T47D (cell line): ENCODE measurements at places on chromosomes 12 and 14.

GRCh38 chr12:45670346-45671065 is 59.0 kb upstream of the ARID2 start:
- DNase-seq: no peak

GRCh38 chr12:97597031-97597751 is 134.6 kb downstream of the RMST start:
- DNase-seq: no peak

DNA sequence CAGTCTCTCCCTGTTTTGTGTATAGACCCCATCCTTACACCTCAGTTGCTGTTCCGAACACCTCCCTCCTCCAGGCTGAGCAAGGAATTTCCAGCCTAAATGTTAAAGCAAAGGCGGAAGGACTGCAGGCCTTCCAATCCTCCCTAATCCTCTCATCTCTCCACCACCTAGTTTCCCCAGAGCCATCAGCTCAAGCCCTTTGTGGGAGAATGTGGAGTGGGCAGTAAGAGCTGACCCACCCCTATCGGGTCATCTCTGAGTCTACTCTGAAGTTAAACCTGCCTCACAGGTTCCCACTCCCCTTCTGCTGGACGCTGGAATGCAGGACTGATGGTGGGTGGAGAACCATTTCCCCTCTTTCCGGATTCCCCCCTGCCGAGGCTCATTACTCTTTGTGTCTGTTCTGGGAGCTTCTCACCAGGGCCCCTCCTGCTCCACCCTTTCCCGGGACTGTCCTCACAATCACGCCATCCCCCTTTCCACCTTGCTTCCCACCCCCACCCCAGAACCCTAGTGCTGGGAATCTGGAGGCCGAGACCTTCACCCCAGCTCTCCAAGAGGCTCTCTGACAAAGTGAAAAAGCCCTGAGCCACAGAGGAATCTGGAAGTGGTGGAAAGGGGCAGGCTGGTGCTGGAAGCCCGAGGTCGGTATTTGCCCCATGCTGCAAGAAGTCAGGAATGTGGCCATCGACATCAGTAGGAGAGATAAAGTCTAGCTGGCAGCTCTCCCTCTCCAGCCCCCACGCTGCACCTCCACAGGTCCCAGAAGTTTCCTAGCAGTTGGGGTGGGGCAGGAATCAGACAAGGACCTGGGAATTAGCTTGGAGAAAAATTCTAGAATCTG is 3.3 kb upstream of the KRT18 start:
- peak; percentile 96 for DNase-seq

DNA sequence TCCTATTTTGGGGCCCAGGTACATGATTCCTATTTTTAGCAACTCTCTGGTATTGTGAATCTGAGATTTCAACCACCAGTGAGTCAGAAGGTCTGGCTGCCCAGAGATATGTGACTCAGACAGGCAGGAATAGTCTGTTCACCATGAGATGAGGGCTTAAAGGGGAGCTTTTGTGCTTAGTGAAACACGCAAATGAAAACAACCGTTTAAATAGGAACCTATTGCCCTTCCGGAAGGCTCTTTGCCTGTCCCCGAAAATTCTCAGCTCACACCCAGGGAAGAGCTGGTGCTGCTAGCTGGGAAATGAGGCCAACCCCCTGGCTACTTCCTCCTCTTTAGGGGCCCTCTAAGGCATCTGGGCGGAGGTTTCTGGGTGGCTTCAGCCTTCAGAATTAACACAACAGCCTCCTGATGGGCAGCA is 283.6 kb downstream of the CACNA1C start:
- no peak for DNase-seq

GRCh38 chr12:8033153-8034044 is 883 bp downstream of the FOXJ2 start:
- peak; percentile 3 for DNase-seq

DNA sequence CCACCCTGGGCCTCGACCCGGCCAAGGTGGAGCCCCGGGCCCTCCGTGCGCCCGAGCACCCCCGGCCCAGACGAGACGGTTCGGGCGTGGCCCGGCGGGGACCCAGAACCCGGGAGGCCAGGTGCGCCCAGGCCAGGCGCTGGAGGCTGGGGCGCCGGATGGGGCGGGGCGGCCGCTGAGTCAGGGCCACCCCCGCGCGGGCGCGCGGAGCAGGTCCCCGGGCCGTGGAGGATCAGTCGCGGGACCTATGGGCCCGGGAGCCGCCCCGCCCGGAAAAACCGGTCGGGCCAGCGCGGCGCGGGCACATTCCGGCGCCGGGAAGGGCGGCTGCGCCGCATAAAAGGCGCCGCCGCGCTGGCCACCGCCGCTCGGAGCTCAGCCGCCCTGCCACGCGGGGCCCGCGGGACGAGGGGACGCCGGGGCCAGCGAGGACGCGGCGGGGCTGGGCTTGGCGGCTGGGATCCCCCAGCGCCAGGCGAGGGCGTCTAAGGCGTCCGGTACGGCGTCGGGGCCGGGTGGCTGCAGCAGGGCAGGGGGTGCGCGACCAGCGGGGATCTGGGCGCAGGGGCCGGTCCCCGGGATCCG is 21.5 kb upstream of the KIF26A start:
- peak; percentile 93 for DNase-seq

DNA sequence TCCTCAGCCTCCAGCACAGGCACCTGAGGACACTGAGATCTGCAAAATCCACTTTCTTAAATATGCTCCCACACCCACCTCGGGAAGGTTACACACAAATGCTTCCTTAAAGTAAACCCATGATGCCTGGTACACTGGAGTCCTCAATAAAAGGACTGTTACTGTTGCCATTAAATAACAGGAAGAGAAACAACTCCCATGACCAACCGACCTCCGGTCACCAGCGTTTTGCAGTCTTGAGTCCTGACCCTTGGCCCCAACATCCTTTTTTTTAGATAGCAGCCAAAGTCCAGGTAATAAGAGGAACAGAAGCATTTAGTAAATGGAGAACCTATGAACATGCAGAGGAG is 42.4 kb downstream of the ITPK1 start:
- no peak for DNase-seq

GRCh38 chr14:32826404-32827082 is 112.1 kb upstream of the NPAS3 start:
- no peak for DNase-seq

GRCh38 chr12:127681151-127681754 is 585.7 kb upstream of the TMEM132C start:
- DNase-seq: no peak

DNA sequence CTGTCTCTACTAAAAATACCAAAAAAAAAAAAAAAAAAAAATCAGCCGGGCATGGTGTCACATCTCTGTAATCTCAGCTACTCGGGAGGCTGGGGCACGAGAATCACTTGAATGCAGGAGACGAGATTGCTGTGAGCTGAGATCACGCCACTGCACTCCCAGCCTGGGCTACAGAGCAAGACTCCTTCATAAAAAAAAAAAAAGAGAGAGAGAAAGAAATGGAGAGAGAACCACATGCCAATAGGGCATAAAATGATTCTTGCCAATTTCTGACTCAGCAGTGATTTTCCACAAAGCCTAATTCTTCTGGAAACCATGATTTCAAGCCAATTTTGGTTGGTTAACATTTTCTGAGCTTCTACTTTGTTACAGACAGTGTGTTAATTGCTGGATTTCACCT is 250.4 kb upstream of the SEL1L start:
- DNase-seq: no peak

DNA sequence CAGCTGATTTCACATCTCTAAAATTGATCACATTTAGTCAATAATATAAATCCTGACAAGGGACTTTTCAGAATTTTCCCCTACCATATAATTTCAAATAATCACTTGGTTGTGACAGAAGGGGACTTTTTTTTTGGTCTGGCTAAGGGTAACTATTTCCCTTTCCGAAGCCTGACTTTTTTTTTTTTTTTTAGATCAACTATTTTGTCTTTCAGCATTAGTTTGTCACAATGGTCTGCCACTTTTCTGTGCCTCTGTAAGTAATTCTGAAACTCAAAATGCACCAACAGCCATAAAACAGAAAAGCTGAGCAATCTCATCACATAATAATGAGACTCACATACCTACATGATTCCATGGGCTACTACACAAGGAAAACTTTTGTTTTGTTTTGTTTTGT is 266.4 kb downstream of the SSPN start:
- DNase-seq: no peak

GRCh38 chr14:72026536-72026935 is 94.3 kb downstream of the RGS6 start:
- no peak for DNase-seq

DNA sequence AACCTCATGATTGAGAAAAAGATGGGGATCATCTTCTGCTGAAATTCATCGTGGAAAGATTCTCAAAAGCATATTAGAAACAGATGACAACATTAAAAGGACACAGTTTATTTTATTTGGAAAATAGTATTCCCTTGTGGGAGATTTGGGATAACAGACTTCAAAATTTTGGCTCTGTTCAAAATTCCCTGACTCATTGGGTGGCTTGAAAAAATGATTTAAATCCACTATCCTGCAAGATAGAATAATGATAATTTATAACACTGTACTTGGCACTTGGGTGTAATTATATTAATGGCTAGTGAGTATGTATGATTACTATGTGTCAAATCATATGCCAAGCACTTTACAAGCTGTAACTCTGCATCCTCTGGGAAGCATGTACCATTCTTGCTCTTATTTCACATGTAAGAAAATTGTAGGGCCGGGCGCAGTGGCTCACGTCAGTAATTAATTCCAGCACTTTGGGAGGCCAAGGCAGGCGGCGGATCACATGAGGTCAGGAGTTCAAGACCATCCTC is 128.8 kb downstream of the LMNTD1 start:
- no peak for DNase-seq

GRCh38 chr12:94048757-94049156 is 99.6 kb upstream of the PLXNC1 start:
- DNase-seq: no peak
